ENCODE measurements at places on chromosomes 4 and X.

- DNase-seq, result no peak
Observed at GRCh38 chrX:20130357-20130756, 11.3 kb downstream of the EIF1AX start.

- no peak for DNase-seq
Observed at GRCh38 chrX:39816871-39817731, 280.7 kb downstream of the BCOR start.

GRCh38 chr4:77917601-77918000 is 55.0 kb downstream of the MRPL1 start:
- no peak for DNase-seq

DNA sequence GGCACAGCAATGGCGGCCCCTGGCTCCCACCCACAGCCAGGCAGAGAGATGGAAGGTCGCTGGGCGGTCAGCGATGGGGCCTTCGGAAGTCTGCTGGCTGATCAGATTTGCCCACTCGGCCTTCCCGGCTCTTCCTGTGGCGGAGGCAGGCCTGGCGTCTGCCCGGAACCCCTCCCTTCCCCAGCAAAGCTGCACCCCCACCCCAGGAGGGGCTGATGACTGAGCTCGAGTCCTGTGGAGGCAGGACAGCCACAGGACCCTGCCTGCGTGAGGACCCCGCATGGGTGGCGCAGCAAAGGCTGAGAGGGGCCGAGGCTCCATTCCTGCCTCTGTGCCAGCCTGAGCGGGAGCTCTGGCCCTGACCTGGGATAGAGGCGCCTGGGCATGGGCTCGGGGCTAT is 34.8 kb downstream of the TACC3 start:
- DNase-seq, result no peak

DNA sequence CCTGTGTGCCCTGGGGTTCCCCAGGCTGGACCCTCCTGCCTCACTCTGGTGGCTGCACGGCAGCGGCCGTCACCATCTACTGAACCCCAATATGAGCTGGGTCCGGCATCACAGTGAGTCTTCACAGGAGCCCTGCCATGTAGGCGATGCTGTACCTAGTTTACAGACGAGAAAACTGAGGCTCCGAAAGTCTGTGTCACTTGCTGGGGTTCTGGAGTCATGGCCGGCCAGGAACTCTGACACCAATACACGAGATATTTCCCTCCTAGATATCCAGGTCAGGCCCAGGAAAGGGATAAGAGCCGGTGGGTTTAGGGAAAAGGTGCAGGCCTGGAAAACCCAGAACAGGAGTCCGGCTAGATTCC is 74.4 kb downstream of the HTRA3 start:
- DNase-seq, result no peak

DNA sequence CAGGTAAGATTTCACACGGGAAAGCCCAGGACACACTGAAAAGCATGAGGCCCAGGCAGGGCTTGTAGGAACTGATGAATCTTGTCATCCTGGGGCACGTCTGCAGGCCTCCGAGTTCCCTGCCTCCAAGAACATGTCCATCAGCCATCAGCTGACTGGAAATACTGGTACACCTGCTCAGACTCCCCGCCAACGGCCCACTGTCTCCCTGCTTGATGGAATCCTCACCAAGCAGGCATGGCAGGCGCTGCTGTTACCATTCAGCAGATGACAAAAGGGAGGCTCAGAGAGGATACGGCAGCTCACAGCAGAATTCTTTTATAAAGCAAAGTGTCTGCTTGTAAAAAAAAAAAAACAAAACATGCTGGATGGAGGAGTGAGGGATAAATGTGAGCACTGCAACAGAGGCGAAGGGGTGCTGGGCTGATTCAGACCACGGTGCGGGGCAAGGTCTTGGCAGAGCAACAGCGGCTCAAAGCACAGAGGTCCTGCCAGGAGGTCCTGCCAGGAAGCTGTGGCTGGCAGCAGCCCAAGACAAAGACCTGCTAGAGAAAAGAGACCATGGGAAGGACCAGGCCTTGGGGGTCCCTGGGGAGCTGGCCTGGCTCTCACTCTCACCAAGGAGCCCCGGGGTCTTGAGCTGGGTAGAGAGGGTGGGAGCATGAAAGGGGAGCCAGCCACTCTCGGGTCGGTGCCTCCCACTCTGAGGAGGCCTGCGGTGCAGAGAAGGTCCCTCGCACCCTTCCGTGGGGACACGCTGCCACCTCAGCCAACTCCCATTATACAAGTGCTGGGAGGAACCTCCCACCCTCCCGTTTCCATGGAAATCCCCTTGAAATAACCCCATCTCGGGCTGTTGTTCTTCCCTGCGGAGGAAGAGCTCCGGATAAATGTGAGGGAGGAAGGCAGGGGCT is 25.6 kb downstream of the PPP2R2C start:
- no peak for DNase-seq

DNA sequence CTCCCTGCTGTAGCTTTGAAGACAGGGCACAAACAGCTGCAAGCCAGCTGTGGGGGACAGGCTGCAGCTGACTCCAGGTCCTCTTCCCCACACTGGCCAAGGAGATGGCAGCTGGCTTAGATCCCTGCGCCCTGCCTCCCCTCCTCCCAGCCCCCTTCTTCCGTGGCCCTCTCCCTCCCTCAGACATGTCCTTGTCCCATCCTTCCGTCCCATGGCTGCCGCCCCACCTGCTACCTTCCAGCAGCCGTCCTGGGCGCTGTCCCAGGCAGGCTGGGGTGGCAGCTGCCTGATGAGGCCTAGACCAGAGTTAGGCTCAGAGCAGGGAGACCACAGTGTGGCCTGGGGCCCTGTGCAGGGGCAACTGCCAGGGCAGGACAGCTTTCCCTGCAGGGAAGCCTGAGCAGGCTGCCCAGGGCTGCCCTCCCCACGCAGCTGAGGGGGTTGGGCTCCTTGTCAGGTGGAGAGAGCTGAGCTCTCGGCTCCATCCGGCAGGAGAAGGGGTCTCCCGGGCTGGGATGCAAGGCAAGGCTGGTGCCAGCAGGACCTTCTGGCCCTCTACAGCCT is 3.3 kb upstream of the BGN start:
- DNase-seq, result no peak

DNA sequence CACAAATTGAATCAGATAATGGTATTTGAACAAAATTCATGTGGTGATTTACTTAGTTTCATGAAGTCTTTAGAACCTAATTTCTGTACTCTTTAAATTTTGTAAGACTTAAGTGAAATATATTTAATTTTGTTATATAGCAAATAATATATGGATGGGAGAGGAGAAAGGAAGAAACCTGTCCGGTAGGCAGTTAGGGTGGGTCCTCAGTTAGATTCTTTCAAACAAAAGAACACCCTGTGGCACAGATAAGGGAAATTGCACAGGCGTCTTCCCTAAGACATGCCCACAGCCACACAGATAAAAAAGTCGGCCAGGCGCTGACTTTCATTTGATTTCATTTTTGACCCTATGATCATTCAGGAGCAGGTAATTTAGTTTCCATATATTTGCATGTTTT is 25.1 kb upstream of the CTSO start:
- no peak for DNase-seq

DNA sequence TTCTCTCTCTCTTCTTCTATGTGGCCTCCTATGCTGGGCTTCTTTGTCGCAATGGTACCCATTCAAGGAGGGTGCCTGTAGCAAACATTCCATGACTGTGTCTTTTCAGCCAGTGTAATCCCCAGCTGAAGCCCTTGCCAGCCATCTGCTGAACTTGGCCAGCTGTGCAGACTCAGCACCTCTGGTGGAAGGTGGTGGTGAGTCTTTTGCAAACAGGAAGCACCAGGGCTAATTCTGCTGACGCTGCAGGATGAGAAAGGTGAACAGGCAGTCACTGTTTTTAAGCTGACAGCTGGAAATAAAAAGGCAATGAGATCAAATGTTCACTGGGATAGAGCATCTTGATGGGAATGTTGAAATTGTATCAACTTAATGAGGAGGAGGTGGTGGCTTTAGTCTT is 298.7 kb upstream of the CLNK start:
- DNase-seq, result no peak

GRCh38 chrX:4935846-4936245 is 1222.4 kb upstream of the PRKX start:
- DNase-seq, result no peak

- no peak for DNase-seq
Observed at GRCh38 chr4:103567591-103567990, 152.2 kb downstream of the TACR3 start.

GRCh38 chr4:65510976-65511375 is 159.3 kb downstream of the EPHA5 start:
- DNase-seq, result no peak

GRCh38 chrX:69311936-69312670 is 146.8 kb upstream of the PJA1 start:
- DNase-seq, result no peak

- no peak for DNase-seq
Observed at GRCh38 chr4:75565481-75565880, 9.6 kb downstream of the ODAPH start.
